ENCODE measurements at places on chromosomes 6 and 20. TPM values are rescaled to one million over a fixed set of nuclear protein-coding genes. Genes with fewer than 3 reads are reported as not detected.

- no peak overlapping the region for H3K4me3 ChIP-seq
- peaks cover 3% of the 10 kb centered on the region for H3K36me3 ChIP-seq
- no peak for DNase-seq
- H3K27ac ChIP-seq: no peak overlapping the region
- H3K4me1 ChIP-seq: peaks cover 4% of the 10 kb centered on the region
- peaks cover 51% of the 10 kb centered on the region for H3K27me3 ChIP-seq
Measured at GRCh38 chr6:3484946-3485345, 28.1 kb upstream of the SLC22A23 start.

The SYCP2 gene
- 5.3 TPM for total RNA-seq

The SUMO4 gene
- total RNA-seq: 11.4 TPM

The SFTA2 gene
- total RNA-seq: not detected

The ZNF343 gene
- total RNA-seq: 4.9 TPM

The HFE gene
- total RNA-seq: 2.4 TPM
